ENCODE measurements at places on chromosomes 12 and 14. TPM values are rescaled to one million over a fixed set of nuclear protein-coding genes. Genes with fewer than 3 reads are reported as not detected.
A peak's percentile ranks its signal among the peaks of the same experiment; 100 is the strongest.

DNA sequence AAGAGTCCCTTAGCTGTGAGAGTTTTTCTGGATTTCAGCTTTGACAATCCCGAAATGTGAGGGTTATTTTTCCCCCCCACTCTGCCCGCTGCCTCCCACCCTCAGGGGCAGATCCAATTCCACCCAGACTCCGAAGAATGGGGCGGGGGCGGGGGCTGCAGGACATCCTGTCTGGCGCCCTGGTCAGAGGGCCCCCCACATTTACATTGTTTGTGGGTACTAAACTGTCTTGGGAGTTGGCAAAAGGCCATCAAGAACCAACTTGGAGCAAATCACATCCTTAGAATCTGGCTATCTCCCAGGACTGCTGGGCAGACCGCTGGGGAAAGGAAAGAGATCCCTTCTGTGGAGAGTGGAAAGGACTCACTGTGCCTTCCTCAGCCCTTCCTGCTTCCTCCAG is 2.4 kb downstream of the EMP1 start:
- no peak for DNase-seq

DNA sequence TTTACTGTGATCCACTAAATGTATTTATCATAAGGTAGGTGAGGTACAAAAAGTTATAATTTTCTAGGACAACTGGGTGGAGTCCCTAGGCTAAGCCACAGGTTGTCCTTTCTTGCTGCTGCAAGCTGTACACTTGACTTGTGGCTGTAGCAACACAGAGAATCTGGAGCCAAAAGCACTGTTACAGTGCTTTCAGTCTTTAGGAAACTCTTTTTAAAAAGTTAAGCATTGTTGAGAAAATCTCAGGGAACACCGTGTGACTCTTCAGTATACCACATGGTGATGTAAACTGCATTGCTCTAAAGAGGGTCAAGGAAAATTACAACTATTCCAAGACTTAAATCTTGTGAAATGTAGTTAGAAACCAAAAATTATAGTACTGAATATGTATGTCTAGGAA is 11.4 kb downstream of the SLC15A5 start:
- no peak for DNase-seq

DNA sequence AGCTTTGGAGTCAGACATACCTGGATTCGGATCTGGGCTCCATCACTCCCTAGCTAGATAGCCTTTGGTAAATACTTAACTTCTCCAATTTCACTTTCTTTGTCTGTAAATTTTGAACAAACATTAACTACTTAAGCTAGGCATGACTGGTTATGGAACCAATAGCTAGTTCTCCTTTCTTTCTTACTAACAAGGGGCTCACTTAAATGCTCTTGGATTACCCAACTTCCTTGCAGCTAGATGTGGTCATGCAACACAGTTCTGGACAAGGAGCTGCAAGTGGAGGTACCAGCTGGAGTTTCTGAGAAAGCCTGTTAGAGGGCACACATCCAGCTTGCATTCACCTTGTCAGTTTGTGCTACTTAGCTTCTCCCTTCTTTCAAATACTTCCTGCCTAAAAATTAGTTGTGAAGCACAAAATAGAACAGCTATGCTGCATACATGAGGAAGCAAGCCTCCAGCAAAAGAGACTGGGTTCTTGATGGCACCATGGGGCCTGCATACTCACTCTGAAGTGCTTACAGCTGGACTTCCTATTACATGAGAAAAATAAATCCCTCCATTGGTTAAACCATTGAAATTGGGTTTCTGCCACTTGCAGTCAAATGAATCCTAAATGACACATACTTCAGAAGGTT is 210.1 kb upstream of the EEA1 start:
- DNase-seq: peak; percentile 71

Gene TPH2
- polyA plus RNA-seq: not detected

Gene KIF26A
- polyA plus RNA-seq: 2.3 TPM

DNA sequence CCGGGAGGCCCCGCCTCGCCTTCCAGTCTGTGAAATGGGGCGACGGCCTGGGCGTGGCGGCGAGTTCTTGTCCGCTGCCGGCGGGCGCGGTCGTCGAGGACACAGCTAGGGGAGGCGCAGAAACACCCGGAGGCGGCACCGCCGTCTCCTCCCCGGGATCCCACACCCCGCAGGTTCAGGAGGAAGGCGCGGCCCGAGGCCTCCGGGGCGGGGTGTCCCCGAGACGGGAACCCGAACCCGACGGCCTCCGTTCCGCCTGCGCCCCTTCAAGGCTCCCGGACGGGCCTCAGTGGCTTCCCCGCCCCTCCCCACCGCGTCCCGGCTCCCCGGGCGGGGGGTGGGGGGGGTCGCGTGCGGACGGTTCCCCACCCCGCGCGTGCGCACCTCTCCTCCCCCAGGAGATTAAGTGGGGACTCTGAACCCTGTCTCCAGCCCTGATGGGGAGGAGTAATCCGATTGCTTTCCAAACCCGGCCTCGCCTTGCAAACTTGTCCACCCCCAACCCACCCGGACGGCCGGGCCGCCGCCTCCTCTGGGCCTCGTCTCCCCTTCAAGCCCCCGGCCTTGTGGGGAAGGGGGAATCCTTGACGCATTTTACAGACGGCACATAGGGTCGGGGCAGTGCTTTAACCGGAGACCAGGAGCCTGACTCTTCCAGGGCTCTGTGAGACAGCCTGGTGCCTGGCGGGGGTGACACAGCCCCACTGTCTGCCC is 35.3 kb upstream of the ANKRD9 start:
- no peak for DNase-seq

DNA sequence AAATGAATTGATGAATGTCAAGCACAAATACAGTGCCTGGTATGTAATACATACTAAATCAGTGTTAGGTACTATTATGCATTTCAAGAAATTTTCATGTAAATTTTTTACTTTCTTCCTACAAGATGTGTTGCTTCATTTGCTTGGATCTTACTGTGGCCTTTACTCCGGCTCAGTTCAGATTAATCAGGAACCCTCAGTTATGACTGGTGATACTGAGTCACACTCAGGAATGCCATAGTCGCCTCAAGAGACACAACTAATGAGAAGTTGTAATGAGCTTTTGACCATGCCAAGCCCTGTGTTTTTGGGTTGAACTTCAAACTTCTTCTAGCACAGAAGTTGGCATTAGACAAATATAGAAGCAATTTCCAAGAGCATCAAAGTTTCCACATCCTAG is 96.0 kb downstream of the TGFB3 start:
- no peak for DNase-seq

Gene POTEM
- not detected for polyA plus RNA-seq

- DNase-seq: no peak
Observed at GRCh38 chr12:110791589-110791988, 48.9 kb upstream of the PPP1CC start.

GRCh38 chr14:70785556-70785955 is 23.8 kb downstream of the MAP3K9 start:
- no peak for DNase-seq

Gene SLC6A15
- polyA plus RNA-seq: not detected

- no peak for DNase-seq
Observed at GRCh38 chr12:89210277-89210676, 142.0 kb downstream of the DUSP6 start.

DNA sequence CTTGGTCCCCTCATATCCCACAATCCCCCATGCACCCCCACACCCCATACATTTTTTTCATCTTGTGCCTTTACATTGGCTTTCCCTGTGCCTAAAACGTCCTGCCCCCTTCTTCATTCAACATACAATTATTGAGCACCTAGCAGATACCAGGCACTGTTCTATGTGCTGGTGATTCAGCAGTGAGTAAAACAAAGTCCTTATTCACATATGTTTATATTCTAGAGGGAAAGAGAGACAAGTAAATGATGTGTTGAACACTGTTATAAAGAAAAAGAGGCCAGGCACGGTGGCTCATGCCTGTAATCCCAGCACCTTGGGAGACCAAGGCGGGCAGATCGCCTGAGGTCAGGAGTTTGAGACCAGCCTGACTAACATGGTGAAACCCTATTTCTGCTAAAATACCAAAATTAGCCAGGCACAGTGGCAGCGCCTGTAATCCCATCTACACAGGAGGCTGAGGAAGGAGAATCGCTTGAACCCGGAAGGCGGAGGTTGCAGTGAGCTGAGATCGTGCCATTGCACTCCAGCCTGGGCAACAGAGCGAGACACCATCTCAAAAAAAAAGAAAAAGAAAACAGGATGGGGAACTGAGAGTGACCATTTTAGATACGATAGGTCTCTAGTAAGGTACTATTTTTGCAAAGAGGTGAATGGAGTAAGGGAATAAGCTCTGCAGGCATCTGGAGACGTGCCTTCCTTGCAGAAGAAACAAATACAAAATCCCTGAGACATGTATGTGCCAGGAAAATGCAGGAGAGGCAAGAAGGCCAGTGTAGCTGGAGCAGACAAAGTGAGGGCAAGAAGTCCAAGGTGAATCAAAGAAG is 12.2 kb downstream of the SLC7A7 start:
- no peak for DNase-seq

DNA sequence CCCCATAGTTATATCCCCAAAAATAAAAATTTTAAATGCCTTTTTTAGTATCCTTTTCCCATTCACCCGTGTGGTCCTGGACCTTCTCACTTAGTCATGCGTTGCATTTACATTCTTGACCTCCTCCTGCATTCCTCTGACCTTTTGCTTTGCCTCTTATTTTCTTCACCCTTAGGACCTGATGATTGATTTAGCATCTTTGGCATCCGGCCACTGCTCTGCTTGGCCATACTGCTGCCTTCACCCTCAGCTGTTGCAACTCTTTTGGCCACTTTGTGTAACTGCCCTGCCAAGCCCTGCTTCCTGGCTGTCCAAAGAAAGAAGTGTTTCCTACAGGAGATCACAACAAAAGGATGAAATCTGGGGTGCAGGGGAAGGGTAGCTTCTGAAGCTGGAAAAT is 48.8 kb upstream of the SLC38A4 start:
- DNase-seq: no peak

Gene KRT2
- polyA plus RNA-seq: not detected

DNA sequence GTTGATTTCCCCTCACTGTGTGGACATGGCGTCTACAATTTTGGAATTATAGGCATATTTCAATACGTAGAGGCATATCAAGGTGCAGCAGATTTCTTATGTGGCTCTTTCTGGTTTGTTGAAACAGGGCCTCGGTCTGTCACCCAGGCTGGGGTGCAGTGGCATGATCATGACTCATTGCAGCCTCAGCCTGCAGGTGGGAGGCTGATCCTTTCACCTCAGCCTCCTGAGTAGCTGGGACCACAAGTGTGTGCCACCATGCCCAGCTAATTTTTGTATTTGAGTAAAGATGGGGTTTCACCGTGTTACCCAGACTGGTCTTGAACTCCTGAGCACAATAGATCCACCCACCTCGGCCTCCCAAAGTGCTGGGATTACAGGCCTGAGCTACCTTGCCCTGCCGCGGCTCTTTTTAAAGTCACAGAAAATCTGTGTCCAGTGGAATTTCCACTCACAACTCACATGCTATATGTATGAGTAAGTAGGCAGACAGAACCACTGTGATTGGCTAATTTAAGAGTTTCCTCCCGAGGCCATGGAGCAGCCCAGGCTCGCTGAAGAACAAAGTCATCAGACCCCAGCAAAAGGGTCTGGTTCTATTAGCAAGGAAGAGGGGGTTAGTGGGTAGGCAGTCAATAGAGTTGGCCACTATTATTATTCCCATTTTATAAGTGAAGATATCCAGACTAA is 9.1 kb downstream of the GNG2 start:
- no peak for DNase-seq

Gene AKAP5
- polyA plus RNA-seq: 0.71 TPM

GRCh38 chr12:5222011-5222461 is 178.4 kb downstream of the KCNA5 start:
- no peak for DNase-seq

DNA sequence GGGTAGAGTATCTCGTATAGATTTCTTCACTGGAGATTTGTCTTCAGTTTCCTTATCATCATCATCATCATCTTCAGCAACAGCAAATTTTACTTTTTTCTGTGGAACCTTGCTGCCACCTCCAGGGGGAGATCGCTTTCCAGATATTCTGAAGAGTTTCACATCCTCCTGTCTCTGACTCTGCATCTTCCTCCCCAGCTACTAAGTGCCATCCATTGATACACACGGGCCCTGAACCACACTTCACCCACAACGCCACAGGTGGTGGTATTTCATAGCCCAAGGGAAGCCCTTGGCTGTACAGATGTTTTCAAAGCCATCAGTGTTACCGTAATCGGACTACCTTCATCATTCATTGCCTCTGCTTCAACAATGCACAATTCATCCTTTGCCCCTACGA is 82.2 kb downstream of the PPP2R5C start:
- DNase-seq: no peak

Gene NGB
- not detected for polyA plus RNA-seq

DNA sequence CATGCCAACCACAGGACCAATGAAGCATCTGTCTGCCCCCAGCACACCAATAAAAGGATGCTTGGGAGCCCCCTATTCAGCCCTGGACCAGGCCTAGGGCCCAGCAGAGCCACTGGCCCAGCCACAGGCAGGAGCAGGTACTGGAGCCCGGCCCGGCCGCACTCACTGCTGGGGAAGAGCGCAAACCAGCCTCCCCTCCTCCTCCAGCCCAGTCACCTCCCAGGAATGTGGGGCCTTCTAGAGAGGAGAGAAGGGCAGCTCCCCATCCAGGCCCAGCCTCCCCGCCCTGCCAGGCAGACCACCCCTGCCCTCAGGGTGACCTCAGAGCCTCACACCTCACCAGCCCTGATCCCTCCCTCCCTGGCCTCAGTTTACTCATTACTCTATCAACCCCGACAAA is 56.2 kb downstream of the CCNK start:
- no peak for DNase-seq

Gene BCL2L14
- 2.2 TPM for polyA plus RNA-seq

DNA sequence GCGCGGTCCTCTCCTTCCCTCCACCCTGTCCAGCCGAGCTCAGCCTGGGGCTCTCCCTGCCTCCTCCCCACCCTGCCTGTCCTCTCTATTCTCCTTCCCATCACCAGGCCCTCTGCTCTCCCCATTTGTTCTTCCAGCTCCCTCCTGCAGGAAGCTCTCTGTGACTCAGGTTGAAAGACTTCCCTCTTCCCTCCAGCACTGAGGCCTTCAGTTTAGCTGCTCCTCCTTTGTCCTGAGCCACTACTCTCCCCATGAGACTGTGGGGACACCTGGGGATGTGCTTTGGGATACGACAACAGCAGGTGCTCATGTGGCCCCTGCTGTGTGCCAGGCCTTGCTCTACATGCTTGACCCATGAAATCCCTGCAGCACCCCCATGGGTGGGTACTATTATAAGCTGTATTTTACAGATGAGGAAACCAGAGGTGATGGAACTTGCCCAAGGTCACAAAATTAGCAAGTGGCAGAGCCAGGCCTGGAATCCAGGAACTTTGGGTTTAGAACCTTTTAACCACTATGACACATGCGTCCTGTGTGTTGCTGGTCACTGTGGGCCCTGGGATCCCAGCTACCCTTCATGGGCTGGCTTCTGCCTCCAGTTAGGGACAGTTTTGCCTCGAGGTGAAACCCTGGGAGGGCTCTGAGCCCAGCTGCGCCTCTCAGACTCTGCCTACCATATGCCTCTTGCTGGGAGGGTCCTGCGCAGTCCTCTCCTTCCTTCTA is 5.5 kb downstream of the KRT80 start:
- DNase-seq: no peak

- DNase-seq: no peak
Observed at GRCh38 chr14:86712176-86712575, 1182.2 kb downstream of the FLRT2 start.

Gene EIF5
- polyA plus RNA-seq: 91.2 TPM

Measured in kidney (tissue), 22 donors.